ENCODE measurements at places on chromosomes 5 and 9.

DNA sequence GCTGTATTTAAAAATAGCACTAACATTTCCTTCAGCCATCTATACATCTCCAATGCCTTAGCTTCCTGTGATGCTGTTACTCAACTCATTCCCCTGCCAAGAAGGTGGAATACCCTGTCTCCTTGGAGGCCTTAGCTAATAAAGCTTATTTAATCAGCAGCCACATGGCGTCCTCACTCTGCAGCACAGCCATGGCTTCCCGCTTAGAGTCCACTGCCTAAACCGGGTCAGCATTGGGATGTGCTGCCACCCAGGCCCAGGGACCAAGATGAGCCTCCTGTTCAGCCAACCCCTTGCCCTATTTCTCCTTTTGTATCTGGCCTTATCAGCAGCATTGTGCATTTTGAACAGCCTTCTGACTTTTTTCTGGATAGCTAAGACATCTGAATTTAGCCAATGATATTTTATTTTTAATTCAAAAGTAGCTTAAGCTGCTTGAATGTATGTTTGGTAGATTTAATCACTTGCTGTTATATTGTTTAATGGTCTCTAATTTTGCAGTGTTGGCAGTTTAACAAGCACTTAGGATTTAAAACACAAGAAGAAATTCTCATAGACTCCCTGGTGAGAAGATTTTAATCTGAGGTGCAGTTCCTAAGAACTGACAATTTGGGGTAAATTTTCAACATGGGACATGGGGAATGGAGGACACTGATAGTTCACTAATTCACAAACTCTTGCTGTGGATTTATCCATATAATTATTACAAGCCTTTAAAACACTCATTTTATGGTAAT, 113.0 kb downstream of the RPS23 start:
- peak; percentile 22 for DNase-seq

DNA sequence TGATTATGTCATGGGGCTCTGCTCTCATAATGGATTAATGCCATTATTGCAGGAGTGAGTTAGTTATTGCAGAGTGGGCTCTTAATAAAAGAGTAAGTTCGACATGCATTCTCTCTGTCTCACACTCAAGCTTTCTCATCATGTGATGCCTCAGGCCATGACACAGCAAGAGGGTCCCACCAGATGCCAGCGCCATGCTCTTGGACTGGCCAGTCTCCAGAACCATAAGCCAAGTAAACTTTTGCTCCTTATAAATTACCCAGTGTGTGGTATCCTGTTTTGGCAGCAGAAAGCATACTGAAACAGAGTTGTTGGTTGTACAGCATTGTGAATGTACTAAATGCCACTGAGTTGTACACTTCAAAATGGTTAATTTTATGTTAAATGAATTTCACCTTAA, 138.1 kb downstream of the MYO10 start:
- DNase-seq: no peak

- peak; percentile 46 for DNase-seq
Observed at GRCh38 chr9:129109537-129109903, 1.1 kb downstream of the CRAT start.

- DNase-seq: no peak
Observed at GRCh38 chr5:115514220-115514619, 30.4 kb downstream of the FEM1C start.

DNA sequence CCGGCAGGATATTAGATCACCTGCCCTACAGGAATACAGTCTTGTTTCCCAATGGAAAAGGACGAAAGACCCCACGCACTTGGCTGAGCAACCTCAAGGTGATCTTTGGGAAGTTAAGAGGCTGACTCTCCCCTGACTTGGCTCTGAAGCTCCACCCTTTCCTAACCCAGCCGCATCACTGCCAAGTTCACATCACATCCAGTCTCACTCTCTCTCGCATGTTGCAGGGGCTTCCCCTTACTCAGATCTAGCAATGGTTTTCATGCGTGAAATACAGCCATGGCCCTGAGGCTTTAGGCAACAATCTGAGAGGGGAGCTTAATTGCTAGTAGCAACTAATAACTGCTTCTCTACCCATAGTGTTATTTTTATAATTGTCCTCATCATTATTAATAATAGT, 211.6 kb downstream of the DOCK8 start:
- DNase-seq: no peak

- no peak for DNase-seq
Observed at GRCh38 chr5:126736141-126736540, 40.8 kb upstream of the LMNB1 start.

DNA sequence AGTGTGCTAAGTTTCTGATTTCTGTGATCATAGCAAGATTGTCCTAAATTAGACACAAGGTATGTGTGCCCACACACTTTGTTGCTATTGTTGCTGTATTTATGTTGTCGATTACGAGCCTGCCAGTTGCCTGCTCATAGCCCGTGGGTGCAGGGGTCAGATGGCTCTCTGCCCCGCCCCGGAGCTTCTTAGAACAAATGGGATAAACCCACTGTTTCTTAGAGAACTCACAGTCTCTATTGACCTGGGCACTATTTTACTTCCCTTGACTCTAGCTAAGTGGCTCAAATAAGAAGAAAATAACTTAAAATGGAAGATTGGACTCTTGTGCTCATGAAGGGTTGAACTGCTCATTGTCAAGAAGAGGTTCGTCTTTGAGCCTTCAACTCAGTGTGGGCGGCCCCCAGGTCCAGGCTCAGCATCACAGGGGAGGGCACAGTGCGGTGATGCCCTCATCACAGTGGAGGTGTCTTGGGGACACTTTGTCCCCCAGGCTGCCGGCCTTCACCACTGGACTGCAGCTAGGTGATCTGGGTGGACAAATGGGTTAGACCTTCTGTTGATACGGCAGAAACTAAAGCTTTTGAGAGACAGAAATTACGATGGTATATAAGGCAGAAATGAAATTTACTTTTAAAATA, 155.5 kb downstream of the TENT4A start:
- DNase-seq: no peak

DNA sequence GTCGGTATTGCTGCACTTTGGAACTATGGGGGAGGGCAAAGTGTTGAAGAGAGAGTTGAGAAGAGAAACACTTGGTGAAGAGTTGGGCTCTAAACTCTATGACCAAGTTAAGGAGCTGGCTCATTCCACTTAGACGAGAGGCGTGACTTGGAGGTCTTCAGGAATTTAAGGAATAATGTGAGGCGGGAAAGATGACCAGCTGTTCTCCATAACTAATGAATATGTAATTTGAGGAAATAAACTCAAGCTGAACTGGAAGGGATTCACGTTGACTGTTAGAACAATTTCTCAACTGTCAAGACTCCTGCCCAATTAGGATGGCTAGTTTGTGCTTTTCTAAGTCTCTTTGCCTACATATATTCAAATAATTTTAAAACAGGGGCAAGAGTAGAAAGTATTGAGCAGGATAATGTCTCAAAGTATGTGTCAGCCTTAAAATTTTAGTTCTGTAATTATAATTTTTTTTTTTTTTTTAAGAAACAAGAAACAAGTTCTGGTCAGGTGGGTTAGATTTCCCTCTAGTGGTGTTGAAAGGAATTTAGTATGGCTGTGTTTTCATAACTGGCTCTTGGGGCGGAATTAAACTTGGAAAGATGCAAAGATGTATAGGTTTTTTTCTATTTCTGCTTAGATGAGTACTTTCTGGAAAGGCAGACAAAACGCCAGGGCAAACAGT, 33.4 kb downstream of the TMEM252 start:
- DNase-seq: no peak

DNA sequence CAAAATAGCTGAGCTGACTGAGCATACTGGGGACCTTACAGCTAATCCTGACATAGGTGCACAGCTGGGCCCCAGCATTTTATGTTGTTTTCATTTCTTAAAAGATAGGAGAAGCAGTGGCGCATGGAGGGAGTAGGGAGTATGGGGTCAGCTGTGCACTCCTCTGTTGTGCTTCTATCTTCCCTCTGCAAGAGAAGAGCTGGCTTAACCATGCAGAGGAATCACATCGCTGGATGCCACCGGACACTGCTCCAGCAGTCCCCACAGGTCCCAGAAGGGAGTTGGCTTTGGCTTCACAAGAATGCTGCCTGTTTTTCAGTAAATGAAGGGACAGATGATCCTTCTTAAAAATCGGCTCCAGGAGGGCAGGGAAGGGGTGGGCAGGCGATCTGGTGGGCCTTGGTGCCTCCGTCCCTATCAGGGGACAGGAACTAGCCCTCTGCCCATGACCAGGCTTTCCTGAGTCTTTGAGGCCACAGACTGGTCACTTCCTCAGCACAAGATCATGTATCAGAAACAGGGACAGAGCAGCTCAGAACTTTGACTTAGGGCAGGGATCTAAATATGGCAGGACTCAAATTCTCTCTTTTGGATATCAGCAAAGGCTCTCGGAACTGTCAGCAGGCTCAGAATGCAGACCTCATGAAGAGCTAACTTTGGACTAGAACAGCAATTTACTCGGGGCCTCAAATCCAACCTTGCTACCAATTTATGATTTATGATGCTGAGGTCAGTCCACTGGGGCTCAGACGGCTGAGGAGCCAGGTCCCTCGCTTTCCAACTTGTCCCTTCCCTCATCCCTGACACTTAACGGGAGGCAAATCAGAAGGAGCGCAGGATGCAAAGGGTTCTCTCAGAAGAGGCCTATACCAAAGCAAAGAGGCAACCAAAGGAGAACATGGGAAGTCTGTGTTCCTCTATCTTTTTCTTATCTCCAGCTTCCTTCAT, 47.2 kb downstream of the MARCHF3 start:
- DNase-seq: no peak

- DNase-seq: peak; percentile 80
Observed at GRCh38 chr5:150589862-150590601, 50.4 kb upstream of the SYNPO start.

GRCh38 chr9:112333639-112334431, 416 bp upstream of the PTBP3 start:
- DNase-seq: peak; percentile 96

GRCh38 chr9:108643731-108644510, 211.9 kb downstream of the ACTL7B start:
- no peak for DNase-seq

- DNase-seq: no peak
Observed at GRCh38 chr9:132210472-132211145, 48.8 kb downstream of the NTNG2 start.

DNA sequence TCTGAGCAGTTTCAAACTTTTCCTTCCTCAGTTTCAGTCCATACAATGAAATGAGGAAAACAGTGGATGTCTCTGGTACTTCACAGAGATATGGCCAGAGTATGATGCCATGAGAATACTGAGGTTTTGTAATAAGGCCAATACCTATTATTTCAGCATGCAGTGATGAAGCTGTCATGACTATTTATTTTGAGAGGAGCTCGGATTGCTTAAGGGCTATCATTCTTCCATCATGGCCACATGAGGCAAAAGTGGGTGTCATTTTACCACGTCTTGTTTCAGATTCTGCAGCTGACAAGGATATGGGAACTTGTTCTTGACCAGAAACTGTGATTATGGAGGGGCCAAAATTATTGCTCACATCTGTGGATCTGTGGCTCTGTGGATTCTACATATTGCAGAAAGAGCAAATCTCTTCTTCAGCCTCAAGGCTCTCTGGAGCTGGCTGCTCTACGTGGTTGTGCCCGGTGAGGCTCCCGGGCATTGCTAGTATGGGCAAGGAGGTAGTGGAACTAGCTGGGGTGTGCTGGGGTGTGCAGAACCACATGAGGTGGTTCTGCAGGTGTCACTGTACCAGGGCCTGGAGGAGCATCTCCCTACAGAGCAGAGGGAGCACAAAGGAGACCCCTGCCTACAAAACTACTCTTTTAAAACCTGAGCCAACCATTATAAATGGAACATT, 180.3 kb downstream of the SEMA6A start:
- no peak for DNase-seq

- DNase-seq: no peak
Observed at GRCh38 chr9:72579190-72579589, 57.8 kb downstream of the TMC1 start.

DNA sequence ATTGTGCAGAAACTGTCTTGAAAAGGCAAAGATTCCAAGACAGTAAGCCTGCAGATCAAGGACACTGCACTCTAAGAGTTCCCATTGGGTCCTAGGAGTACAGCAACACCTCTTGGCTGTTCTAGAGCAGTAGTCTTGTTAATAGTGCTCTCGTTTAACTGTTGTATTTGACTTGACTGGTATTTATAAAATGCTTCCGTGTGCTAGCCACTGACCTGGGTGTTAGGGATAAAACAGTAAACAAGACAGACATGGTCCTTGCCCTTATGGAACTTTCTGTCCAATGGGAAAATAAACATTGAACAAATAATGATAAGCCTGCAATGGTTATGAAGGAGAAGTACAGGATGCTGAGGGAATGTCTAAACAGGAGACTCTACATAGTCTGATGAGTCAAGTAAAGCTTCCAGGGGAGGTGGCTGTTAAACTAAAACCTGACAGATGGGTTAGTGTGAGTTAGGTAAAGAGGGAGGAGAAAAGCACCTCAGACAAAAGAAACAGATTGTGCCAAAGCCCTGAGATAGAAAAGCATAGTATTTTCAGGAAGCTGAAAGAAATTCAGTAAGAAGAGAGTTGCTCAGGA, 33.3 kb downstream of the TDRD7 start:
- no peak for DNase-seq

- DNase-seq: no peak
Observed at GRCh38 chr5:170333161-170333910, 35.8 kb upstream of the LCP2 start.

- DNase-seq: peak; percentile 24
Observed at GRCh38 chr5:81848362-81848880, 97.5 kb upstream of the SSBP2 start.

DNA sequence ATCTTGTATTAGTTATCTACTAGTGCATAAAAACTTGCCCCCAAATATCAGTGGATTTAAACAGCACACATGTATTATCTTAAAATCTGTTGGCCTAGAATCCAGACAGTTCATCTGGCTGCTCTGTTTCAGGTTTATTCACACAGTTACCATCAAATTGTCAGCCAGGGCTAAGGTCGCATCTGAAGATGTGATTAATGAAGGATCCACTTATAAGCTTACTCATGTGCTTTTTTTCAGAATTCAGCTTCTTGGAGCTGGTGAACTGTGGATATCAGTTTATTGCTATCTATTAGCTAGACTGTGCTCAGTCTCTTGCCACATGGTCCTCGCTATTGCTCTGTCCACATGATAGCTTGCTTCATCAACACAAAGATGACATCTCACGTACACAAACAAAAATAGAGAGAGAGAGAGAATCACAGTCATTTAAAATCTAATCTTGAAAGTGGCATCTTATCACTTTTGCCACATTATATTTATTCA, 81.5 kb downstream of the PRDM9 start:
- DNase-seq: no peak

GRCh38 chr5:95942414-95942813, 19.2 kb downstream of the ELL2 start:
- no peak for DNase-seq

- DNase-seq: no peak
Observed at GRCh38 chr5:102853680-102854079, 98.6 kb downstream of the PAM start.

Measured in BE2C (cell line).